ENCODE measurements at places on chromosomes 13 and 19.
A peak's percentile ranks its signal among the peaks of the same experiment; 100 is the strongest.

- no peak for DNase-seq
Measured at GRCh38 chr13:55937180-55937579, 1203.5 kb upstream of the PRR20A start.

DNA sequence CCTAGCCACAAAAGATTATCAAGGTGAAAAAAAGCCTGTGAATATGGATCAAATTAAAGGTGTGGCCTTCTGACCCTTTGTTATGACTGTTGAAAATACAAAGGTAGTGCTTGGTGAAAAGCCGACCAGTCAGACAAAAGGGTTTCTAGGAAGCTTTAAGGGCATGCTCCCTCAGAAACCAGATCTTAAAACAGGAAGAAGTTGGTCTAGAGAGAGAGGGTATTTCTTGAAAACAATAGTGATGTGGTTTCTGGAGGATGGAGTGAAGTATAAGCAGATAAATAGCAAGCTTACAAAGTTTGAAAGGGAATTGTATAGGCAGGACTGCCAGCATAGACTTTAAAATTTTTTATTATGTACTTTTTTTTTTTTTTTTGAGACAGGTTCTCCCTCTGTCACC is 5.0 kb upstream of the EID2 start:
- DNase-seq = no peak

DNA sequence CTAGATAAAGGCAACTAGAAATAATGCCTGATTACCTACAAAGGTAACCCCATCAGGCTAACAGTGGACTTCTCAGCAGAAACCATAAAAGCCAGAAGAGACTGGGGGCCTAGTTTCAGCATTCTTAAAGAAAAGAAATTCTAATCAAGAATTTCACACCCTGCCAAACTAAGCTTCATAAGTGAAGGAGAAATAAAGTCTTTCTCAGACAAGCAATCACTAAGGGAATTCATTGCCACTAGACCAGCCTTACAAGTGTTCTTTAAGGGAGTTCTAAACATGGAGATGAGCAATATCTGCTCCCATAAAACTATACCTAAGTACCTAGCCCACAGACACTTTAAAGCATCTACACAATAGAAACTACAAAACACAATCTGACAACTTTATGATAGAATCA is 823.5 kb downstream of the PCDH17 start:
- DNase-seq = no peak

DNA sequence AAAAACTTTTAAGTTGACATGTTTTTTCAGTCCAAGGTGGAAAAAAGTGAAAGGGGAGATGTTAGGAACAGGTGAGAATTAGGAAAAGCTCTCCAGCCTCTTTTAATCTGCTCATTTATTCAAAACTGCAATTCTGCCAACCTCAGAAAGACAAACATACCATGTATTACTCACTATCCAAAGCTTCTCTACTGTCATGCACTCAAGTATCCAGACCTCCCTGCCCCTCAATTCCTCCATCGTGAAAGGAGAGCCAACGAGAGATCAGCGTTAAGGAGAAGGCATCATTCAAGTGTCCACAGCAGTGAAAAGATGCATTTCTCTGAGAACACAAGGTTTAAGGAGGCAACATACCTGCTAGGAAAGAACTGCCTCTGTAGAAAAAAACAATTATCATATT is 24.5 kb downstream of the DIAPH3 start:
- DNase-seq = peak; percentile 32

DNA sequence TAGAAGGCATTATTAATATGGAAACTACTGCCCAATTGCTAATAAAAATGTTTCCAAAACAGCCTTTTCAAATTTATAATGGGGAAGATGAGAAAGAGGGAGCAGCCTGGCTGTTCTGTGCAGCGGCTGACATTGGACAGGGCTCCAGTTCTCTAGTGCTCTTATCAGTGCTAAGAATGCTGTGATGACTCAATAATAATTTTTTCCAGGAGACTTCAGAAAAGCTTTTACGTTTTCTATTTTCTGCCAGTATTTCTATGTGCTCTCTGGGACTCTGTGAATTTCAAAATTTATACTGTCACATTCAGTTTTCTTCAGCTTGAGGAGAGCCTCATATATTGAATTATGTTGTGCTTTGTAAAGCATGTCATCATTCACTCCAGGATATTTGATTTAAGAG is 209.6 kb downstream of the VWA8 start:
- no peak for DNase-seq

DNA sequence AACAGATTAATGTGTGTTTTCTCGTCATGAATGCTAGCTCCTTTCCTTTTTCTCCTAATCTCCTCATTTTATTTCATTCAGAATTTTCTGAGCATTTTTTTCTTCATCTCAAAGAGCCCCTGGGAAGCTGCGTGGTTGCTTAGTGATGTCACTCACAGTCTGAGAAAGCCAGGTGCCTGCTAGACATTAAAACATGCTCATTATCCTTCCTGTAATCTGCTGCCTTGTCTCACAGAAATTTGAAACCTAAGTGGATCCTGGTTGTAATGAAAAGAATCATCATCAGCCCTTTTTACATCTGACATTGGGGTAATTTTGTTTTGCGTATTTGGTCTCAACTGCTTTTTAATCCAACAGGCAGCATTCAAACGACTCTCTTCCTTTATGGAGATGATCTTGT is 108.2 kb upstream of the RNF113B start:
- no peak for DNase-seq

DNA sequence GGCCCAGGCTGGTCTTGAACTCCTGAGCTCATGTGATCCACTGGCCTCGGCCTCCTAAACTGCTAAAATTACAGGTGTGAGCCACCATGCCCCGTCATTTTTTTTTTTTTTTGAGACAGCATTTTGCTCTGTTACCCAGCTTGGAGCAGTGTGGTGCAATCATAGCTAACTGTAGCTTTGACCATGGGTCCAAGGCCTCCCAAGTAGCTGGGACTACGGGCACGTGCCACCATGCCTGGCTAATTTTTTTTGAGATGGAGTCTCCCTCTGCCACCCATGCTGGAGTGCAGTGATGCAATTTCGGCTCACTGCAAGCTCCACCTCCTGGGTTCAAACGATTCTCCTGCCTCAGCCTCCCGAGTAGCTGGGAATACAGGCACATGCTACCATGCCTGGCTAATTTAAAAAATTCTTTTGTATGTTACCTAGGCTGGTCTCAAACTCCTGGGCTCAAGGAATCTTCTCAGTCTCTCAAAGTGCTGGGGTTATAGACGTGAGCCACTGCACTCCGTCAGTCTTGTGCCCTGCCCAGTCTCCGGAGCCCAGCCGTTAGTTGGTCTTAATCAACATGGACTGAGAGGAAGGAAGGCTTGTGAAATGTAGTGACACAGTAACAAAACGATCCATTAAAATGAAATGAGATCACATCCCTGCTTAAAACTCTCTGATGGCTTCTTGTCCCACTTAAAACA is 1.4 kb upstream of the LRG1 start:
- no peak for DNase-seq

DNA sequence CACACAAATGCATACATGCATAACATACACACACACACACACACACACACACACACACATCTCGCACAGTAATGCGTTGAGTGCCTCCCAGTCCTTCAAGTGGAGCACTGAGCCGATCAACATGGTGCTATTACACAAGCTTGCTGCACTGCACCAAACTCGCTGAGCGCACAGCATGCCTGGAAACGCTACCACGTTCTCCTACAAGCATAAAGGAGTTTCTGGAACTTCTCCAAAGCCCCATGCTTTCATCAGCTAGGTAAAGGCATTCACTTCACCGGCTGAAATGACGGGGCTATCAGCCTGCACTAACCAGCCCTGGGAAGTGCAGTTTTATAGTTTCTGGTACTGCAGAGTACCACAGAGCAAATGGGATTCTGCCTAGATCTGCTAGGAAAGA is 92.7 kb downstream of the FGF14 start:
- no peak for DNase-seq

- no peak for DNase-seq
Measured at GRCh38 chr19:10713317-10713716, 4.6 kb upstream of the DNM2 start.

DNA sequence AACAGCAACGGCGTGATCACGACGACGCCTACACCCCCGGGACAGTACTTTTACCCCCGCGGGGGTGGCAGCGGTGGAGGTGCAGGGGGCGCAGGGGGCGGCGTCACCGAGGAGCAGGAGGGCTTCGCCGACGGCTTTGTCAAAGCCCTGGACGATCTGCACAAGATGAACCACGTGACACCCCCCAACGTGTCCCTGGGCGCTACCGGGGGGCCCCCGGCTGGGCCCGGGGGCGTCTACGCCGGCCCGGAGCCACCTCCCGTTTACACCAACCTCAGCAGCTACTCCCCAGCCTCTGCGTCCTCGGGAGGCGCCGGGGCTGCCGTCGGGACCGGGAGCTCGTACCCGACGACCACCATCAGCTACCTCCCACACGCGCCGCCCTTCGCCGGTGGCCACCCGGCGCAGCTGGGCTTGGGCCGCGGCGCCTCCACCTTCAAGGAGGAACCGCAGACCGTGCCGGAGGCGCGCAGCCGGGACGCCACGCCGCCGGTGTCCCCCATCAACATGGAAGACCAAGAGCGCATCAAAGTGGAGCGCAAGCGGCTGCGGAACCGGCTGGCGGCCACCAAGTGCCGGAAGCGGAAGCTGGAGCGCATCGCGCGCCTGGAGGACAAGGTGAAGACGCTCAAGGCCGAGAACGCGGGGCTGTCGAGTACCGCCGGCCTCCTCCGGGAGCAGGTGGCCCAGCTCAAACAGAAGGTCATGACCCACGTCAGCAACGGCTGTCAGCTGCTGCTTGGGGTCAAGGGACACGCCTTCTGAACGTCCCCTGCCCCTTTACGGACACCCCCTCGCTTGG is 966 bp downstream of the JUNB start:
- peak; percentile 79 for DNase-seq

- DNase-seq = peak; percentile 85
Measured at GRCh38 chr19:8988204-8988603, 22.0 kb downstream of the MUC16 start.

GRCh38 chr13:95269756-95270155 is 31.5 kb downstream of the ABCC4 start:
- no peak for DNase-seq

- DNase-seq = no peak
Measured at GRCh38 chr19:15488489-15489226, 9.4 kb upstream of the PGLYRP2 start.

DNA sequence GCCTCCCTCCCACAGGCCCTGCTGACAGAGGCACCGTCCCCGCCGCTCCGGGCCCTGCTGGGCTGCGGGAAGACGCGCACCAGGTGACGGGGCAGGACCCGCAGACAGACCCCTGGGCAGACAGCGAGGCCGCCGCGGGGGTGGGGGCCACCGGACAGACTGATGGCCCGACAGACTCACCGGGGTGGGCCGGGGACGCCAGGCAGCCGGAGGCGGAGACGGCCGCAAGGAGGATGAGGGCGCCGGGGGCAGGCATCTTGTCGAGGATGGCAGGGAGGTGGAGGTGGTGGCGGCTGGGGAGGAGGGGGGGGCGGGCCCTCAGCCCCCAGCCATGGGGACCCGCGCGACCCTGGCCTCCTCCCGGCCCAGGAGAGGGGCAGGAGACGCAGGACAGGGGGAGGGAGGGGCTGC is 309 bp downstream of the LMTK3 start:
- DNase-seq = no peak

DNA sequence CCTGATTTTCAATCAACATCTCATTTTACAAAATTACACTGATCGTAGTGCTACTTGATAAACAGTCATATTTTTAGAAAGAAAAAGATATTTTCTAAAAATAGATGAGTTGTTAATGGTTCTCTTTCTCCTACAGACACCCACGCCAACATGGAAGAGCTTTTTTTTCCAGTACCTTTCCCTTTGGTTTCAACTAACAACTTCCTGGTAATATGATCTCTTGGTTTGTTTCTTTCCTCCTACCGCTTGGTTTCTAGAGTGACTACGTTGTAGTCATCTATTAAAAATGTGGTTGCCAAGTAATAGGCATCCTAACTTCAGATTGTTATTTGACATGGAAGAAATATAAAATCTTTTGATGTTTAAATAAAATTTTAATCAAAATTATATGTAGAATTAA is 189.0 kb downstream of the LACC1 start:
- DNase-seq = peak; percentile 82

DNA sequence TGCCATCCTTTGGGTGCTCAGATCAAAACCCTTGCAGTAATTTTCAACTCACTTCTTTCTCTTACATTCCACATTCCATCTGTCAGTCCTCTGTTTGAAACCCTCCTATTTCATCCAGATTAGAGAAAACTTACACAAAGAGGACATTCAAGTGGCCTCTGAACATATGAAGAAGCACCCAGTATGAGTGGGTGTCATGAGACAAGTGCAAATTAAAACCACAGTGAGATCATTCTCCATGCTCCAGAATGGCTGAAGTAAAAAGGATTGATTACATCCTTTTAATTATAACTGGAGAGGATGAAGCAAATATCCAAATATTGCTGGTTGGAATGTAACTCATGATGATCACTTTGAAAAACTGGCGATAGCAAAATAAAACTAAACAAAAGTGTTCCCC is 96.5 kb downstream of the MIPEP start:
- no peak for DNase-seq

- peak; percentile 23 for DNase-seq
Measured at GRCh38 chr19:50649433-50650391, at the start of gene C19orf81. TSS of gene C19orf81 (plus strand) at chr19:50649445. CDS start at chr19:50649445, 0 bp downstream.

- no peak for DNase-seq
Measured at GRCh38 chr19:50415661-50416033, 3.1 kb upstream of the SPIB start.

DNA sequence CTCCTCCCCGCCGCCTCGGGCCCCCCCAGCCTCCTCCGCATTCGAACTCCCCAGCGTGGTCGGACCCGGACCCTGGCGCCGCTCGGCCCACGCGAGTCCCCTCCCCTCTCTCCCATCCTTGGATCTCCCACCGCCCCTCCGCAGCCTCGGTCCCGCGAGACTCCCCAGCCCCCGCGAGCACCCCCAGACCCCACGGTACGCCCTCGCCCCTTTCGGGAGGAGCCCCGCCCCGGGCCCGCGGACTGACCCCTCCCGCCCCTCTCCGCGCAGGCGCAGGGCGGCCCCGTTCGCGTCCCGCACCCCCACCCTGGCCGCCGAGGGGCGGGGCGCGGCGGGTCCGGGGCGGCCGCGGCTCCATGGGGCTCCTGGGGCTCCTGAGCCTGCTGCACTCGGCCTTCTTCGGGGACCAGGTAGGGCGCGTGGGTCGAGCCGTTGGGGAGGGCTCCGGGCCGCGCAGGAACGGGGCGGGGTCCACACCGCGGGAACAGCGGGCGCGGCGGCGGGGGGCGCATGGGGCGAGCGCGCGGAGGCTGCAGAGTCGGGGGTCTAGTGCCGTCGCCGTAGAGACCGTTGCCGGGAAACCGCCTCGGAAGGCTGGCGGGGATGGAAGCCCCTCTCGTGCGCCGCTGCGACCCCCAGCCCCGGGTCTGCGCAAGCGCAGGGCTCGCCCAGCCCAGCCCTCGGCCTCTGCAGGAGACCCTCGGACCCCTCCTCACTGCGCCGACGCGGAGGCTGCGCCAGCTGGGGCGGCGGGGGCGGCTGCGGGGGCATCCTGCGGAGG is 3.8 kb upstream of the APC2 start:
- peak; percentile 37 for DNase-seq

- DNase-seq = no peak
Measured at GRCh38 chr13:43981091-43981490, 101.4 kb downstream of the LACC1 start.

- DNase-seq = no peak
Measured at GRCh38 chr19:38391911-38392464, 3.5 kb downstream of the SPRED3 start.

- DNase-seq = no peak
Measured at GRCh38 chr19:30520735-30521479, 148.7 kb downstream of the ZNF536 start.

- no peak for DNase-seq
Measured at GRCh38 chr13:109989686-109990085, 203.3 kb upstream of the IRS2 start.
